ENCODE measurements at places on chromosomes 5 and 9. TPM values are rescaled to one million over a fixed set of nuclear protein-coding genes. Genes with fewer than 3 reads are reported as not detected.
A peak's percentile ranks its signal among the peaks of the same experiment; 100 is the strongest.

The NAA35 gene
- total RNA-seq = 29.0 TPM

The CLK4 gene
- total RNA-seq = 35.2 TPM

The HAND1 gene
- total RNA-seq = not detected

The TIMD4 gene
- total RNA-seq = 10.6 TPM

The SLC46A2 gene
- total RNA-seq = not detected

The FOXE1 gene
- 0.96 TPM for total RNA-seq

The HCN1 gene
- not detected for total RNA-seq

The PTGS1 gene
- total RNA-seq = 0.17 TPM

The TLX3 gene
- not detected for total RNA-seq

The CXCL14 gene
- total RNA-seq = not detected

The SH3PXD2B gene
- 0.49 TPM for total RNA-seq

The FCN2 gene
- total RNA-seq = not detected

The SAXO1 gene
- total RNA-seq = not detected

The PDE8B gene
- 0.07 TPM for total RNA-seq

The PCDHB14 gene
- not detected for total RNA-seq

The GRM6 gene
- not detected for total RNA-seq

The PALM2AKAP2 gene
- 0.30 TPM for total RNA-seq

The CTNND2 gene
- not detected for total RNA-seq

The DRD1 gene
- not detected for total RNA-seq

The BTF3 gene
- 1,036 TPM for total RNA-seq

DNA sequence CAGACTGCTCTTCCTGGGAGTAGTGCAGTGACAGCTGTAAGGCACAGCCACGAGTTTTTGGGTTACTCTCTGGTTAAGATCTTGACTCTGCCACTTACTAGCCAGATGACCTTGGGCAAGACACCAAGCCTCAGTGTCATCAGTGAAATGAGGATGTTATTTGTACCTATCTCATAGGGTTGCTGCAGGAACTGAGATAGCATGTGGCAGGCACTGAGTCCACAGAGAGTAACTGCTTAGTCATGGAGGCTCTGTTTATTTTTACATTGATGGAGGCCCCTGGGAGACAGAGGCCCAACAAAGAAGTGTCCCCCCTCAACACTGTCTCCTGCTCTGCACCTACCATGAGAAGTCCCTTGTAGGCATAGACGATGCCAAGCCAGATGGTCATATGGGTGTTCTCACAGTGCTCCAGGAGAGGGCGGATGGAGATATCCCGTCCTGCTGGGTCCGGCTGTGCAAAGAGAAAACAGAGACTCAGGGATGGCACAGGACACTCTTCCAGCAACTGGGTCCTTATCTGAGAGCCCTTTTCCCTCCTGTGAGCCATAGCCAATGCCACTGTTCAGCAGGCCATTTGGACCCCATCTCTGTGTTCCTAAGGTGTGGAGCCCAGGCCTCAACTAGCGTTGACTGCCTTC lies 55.4 kb upstream of the TBC1D2 start:
- DNase-seq = no peak

GRCh38 chr5:163276466-163276865 lies 160.9 kb upstream of the CCNG1 start:
- no peak for DNase-seq

DNA sequence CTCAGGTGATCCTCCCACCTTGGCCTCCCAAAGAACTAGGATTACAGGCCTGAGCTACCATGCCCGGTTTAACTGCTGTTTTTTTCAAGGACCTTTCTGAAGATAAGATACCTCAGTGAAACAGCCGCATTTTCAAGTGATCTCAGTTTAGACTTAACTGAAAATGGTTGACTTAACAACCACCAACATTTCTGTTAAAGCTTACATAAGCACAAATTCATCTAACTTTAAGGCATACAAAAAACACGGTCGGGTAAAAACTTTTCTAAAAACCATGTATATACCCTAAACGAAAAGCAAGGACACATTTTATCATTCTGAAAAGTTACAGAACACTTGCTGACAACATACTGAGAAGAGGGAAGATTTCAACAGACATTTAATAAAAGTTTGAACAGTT lies 22.9 kb downstream of the UBAP2 start:
- DNase-seq = no peak

GRCh38 chr5:177487975-177488374 lies 9.4 kb downstream of the PDLIM7 start:
- DNase-seq = no peak

GRCh38 chr9:116355153-116355921 lies 201.7 kb downstream of the PAPPA start:
- no peak for DNase-seq

GRCh38 chr5:138274189-138274853 lies at the start of gene GFRA3:
Gene GFRA3 (minus strand): TSS chr5:138274621. CDS start chr5:138274424, 197 bp downstream.
- peak; percentile 4 for DNase-seq

GRCh38 chr5:126693806-126694205 lies 83.1 kb upstream of the LMNB1 start:
- no peak for DNase-seq

DNA sequence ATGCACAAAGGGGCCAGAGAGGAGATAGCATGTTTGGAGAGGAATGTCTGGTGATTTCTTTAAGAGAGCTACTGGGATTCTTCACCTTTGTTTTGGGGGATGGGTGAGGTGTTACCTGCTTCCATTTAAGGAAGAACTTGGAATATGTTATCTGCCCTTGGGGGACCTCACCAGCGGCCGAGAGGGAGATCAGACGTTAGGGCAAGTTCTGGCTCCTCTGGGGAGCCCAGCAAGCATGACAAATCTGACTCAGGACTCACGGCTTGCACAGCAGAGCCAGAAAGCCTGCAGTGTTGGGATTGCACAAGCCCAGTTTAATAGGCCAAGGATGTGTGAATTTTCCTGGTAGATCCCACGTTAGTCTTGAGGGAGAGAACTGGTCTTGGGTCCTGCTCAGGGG lies 40.3 kb downstream of the SLC28A3 start:
- no peak for DNase-seq

- DNase-seq = no peak
Measured at GRCh38 chr5:119512277-119512676, 60.0 kb downstream of the HSD17B4 start.

GRCh38 chr9:133666387-133666786 lies 30.2 kb downstream of the DBH start:
- no peak for DNase-seq

GRCh38 chr5:2179861-2180260 lies 297.1 kb upstream of the IRX4 start:
- DNase-seq = no peak

DNA sequence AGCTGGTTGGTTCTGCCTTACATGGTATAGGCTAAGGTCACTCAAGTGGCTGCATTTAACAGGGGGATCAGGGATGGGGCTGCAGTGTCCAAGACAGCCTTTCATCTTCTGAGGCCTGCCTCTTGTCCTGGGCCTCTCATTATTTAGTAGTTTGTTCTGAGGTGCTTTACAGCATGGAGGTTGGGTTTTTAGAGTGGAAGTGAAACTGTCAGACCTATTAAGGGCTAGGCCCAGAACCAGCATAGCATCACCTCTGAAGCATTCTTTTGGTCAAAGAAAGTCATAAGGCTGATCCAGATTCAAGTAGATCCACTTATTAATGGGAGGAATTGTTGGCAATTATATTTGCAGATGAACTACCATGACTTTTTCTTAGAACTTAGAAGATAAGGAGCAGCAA lies 146.0 kb upstream of the NMUR2 start:
- DNase-seq = no peak

- no peak for DNase-seq
Measured at GRCh38 chr5:144315994-144316634, 145.4 kb downstream of the KCTD16 start.

DNA sequence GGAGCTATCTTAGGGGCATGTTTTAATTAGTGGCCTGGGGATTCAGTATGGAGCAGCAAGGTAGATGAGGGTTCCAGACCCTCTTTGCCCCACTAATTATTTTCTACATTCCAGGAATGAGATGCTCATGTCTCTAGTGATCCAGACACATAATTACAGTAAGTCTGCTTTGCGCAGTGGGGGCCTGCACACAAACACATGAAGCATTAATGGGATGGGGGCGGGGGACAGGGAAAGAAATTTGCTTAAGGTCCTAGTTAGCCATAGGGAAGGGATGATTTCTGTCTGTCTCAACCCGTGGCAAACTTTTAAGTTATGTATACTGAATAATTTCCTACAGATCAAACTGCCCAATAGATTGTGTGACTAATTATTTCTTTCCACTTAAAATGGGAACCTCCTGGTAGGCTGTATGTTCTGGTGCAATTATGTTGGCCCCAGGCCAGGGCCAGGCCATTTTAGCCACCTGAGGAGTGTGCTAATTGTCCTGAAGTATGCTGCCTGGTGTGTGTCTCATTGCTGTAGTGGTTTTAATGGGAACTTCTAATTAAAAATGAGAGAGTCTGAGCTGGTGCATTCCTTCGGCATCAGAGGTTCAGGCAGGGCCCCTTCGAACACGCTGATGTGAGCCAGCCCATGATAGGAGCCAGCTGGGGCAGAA lies 134.4 kb downstream of the PTTG1 start:
- DNase-seq = no peak

DNA sequence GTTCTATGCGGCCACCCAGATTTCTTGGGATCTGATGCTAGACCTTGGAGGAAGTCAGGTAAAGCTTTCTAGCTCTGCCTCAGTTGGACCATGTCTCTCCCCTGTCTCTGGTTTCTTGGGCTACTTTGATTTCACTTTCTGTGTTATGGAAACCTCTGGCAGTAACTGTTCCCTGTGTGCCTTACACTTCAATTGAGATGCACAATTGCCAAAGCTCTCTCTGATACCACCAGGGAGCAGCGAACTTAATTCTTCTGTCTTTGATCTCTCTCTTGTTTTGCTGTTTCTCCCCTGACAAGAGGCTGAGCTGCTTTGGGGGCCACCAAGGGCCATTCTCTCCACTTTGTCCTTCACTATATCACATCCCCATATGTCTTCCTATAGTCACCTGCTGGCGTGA lies 61.4 kb downstream of the PGM5 start:
- DNase-seq = no peak

DNA sequence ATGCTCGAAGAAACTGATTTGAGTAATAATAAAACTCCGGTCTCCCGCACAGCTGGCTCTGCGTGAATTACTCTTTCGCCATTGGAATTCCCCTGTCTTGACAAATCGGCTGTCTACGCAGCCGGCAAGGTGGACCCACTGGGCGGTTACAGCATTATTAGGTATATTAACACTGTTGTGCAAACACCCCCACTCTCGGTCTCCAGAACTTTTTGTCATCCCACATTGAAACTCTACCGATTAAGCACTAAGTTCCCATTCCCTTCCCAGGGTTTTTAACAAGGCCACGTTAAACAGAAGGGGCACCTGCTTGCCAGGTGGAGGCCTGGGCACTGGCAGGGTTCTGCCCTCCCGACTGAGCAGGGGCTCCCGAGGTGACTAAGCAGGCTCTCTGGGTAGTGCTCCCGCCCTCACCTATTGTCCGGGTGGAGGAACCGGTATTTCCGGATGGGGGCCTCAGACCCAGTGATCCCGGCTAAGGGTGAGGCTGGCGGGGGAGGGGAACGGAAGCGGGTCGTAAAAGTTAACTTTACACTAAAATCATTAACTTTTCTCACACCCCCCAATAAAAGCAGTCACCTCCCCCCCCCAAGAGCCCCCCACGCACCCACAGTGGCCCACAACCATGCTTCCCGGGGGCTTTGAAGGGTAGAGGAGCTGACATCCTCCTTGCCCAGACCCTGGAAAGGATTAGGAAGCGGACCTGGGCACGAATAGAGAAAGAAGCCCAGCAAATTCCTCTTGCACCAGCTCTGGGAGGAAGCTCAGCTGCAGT lies 53.5 kb upstream of the TJP2 start:
- DNase-seq = peak; percentile 25

DNA sequence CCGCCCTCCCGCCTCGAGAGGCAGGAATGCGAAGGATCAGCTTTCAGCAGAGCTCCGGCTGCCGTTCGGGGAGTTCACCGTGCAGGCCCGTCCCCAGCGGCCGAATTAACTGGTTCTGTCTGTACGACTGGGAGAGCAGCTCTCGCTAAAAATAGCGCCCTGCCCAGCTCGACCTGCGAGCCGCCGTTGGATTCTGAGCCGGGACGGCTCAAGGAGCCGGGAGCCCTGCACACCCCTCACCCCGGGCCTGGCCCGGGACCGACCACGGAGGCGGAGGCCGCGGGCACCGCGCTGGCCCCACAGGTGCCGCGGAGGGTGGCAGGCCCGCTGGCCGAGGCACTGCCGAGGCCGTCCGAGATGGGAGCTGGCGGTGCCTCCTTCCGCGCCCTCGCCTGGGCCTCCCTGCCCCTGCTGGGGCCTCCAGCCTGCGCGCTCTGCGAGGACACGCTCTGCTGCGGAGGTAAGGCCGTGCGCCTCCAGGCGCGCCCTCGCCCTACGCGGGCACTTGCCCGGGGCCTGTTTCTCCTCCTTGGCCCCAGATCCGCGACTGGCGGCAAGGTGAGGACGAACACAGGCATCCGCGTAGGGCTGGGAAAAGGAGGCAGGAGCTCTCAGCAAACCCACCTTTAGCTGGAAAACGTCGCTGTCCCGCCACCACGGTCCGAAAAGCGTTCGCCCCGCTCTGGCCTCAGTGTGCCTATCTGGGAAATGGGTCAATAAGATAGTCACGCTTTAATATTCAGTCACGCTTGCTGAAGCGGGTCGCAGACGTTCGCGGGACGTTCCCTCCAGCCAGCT lies 53.1 kb upstream of the DAB2IP start:
- DNase-seq = no peak

DNA sequence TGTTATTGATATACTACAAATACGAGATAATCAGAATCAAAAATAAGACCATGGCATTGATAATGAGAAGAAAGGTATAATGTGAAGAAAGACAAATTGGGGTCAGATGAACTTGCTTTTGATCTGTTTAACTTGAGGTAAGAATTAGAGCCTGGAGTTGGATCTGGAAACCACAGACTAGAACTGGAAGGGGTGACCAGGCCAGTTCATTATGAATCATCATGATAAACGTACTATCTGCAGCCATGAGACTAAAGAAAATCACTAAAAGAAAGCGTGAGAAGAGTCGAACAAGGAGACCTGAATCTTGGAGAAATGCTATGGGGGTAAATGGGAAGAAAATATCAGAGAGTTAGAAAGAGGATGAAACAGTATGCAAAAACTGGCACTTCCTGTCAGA lies 967.5 kb downstream of the NR2F1-AS1 start:
- DNase-seq = no peak

GRCh38 chr5:1522601-1523479 lies 920 bp downstream of the LPCAT1 start:
- peak; percentile 31 for DNase-seq

DNA sequence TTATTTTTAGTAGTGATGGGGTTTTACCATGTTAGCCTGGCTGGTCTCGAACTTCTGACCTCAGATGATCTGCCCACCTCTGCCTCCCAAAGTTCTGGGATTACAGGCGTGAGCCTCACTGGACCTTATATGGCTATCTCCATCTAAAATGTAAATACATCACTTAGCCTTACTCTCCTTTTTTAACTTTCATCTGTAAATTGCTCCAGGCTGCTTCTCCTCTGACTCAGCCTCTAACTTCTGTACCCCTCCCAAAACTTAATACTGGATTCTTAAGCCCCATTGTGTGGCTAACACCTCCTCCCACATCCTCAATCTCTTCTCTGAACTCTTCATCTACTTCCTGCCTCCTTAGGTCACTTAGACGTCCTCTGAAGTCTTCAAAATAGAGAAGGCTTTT lies 4.0 kb downstream of the SNX30 start:
- DNase-seq = peak; percentile 38

- no peak for DNase-seq
Measured at GRCh38 chr9:78778861-78779374, 482.0 kb downstream of the PSAT1 start.
